ENCODE measurements at places on chromosomes 7 and 10. TPM values are rescaled to one million over a fixed set of nuclear protein-coding genes. Genes with fewer than 3 reads are reported as not detected.
A peak's percentile ranks its signal among the peaks of the same experiment; 100 is the strongest.

KCNMA1 gene
- total RNA-seq: not detected

CYP2C19 gene
- not detected for total RNA-seq

GRCh38 chr10:87585565-87586514 is 73.8 kb upstream of the PAPSS2 start:
- DNase-seq: peak; percentile 24

- no peak for DNase-seq
Measured at GRCh38 chr7:40822861-40823260, 688.1 kb downstream of the SUGCT start.

DNA sequence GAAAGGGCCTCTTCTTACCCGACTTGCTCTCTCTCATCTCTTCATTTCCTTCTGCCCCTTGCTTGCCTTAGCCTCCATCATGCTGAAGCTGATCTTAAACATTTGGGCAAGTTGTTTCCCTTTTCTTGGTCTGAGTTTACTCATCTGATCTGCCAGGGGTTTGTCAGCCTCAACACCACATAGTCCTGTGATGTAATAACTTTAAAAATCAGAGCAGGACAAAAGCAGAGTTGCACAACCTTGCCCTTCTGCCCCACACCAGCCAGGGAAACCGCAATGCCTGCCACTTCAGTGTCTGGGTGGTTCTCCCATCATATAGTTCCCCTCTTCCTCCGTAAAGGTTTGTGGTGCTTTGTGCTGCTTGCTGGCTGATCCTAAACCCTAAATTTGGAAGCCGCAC is 9.9 kb upstream of the LIPM start:
- DNase-seq: no peak

FKBP6 gene
- not detected for total RNA-seq

DNA sequence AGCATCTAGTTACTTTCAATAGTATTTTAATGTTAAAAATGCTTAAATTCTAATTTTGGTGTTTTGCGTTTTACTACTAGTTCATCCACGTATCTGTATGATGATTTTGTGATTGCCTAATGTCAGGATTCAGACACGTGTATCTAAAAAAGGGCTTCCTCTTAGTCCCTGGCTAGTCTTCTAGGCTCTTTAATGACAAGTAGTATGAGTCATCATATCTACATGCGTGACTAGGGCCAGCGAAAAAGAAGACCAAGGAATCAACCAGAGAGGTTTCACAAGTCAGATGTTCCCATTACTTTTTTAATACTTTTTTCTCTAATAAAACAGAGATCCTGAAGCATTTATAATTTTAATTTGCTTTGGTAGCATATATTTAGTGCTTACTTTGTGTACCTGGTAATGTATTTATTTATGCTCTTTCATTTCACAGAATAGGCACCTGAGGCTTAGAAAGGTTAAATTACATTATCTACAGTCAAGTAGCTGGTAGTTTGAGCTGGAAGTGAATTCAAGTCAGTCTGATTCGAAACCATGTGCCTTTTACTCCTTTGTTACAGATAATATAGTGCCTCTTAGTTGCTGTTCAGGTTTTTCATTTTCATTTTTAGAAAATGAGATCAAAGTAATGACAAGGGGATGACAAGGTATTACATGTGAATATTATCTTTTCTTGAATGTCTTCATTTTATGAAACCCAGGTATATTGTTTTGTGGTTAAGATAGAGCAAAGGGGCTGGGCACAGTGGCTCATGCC is 140.3 kb downstream of the FOXP2 start:
- peak; percentile 77 for DNase-seq

- DNase-seq: no peak
Measured at GRCh38 chr10:80451132-80451531, 3.0 kb upstream of the TSPAN14 start.

GRCh38 chr10:95440756-95441546 is 120.2 kb downstream of the SORBS1 start:
- no peak for DNase-seq

DNA sequence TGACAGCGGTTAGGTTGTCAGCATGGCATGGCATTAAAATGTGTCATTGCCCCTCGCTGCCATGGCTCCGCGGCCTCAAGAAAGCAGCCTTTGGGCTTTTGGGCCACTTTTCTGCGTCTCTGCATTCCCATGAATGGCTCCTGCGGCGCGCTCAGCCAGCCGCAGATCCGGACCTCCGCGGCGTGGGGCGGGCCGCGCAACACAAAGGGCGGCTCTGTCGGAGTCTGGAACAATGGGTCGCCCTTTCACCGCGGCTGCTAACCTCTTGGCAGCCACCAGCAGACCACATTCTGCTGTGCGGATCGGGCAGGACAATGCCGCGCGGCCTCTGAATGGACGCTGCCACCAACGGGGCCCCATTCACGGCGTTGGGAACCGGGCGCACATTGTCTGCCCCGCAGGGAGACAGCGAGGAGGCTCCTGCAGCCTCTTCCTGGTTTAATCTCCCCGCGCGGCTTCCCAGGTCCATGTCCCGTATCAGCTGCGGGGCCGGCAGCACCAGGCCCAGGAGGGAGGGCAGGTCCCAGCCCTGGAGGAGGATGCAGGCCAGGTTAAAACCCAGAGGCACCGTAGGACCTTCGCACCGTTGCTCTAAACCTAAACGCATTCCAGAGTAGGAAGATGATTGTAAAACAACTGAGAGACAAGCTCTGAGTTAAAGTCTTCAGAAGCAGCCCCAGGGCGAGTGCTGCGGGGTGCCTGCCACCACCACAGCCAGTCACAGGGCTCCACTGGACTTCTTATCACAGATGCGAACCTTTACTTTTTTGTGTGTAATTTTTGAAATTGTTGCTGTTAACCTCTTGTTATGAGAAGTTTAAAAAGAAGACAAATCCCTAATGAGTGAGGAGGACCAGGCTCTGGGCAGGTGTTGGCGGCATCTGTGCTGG is 71.6 kb downstream of the NKX6-2 start:
- DNase-seq: no peak

DNA sequence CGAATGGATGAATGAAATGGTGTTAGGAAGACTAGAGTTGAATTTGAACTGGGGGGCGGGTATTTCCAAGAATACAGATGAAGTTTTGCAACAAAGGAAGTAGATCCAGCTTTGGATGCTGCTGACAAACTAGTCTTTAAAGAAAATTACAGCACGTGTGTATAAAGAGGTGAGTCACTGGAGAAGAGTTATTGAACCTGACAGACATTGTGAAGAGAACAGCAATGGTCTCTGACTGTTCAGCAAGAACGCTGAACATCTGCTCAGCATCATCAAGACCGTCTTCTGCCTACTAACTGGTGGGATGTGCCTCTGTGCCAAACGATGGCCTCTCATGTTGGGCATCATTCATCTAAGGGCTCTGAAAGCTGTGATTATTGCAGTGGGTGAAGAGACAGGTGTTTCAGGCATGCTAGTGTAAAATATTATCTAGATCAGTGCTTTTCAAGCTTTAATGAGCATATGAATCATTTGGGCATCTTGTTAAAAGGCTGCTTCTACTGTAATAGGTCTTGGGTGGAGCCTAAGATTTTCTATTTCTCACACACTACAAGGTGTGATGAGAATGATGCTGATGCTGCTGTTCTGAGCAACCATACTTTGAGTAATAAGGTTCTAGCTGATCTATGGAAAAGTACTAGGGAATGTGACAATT is 291.3 kb downstream of the PTEN start:
- DNase-seq: no peak

- no peak for DNase-seq
Measured at GRCh38 chr10:25692761-25693160, 241.3 kb upstream of the MYO3A start.

DNA sequence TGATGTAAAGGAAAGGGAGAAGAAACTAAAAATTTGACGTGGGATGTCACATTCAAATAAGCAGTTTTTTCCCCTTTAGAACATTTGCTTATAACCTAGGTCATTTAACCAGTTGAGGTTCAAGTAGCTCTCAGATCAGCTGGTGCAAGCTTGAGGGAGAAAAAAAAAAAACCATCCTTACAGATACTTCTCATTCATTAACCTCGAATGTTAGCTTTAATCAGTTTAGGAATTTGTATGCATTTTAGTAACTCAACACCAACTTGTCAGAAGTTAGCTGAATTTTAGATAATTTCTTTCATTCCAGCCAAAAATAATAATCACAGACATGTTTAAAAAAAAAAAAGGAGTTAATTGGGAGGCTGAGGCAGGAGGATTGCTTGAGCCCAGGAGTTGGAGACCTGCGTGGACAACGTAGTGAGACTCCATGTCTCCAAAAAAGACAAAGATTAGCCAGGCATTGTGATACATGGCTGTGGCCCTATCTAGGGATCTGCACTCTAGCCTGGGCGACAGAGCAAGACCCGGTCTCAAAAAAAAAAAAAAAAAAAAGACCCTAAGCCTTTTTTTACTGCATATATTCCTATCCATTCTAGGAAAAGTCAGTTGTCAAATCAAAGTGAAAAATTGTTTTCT is 46.2 kb downstream of the BMPR1A start:
- no peak for DNase-seq

GRCh38 chr10:58260334-58260733 is 7.4 kb downstream of the IPMK start:
- no peak for DNase-seq

DNA sequence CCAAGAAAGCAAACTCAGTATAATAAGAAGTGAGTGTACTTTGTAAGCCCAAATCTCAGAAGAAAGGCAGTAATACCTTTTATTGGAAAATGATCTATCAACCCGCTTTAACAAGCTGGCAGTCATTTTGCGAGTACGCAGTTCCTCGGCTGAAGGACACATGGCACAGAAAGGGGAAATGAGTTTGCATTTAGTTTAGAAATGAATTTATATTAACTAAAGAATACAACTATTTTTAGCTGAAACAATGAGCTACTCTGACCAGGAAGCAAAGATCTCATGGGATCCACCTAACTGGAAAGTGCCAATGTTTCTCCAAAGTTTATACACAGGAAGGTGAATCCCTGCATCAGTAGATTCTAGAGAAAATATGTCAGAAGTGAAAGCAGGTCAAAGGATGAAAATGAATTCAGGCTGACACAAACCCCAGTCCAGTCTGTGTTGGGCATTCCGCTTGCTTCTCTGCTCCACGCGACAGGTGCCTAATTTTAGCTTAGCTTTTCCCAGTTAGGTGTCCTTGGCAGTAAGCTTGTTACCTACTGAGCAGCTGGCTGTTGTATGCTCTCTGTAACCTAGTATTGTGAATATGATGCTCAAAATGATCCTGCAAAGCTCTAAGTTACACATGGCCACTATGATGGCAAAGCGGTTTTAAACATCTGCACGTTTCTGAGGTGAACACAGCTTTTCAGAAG is 112.8 kb downstream of the LARP4B start:
- DNase-seq: no peak

HABP2 gene
- total RNA-seq: not detected

- DNase-seq: no peak
Measured at GRCh38 chr10:14254368-14254767, 76.4 kb downstream of the FRMD4A start.

DNA sequence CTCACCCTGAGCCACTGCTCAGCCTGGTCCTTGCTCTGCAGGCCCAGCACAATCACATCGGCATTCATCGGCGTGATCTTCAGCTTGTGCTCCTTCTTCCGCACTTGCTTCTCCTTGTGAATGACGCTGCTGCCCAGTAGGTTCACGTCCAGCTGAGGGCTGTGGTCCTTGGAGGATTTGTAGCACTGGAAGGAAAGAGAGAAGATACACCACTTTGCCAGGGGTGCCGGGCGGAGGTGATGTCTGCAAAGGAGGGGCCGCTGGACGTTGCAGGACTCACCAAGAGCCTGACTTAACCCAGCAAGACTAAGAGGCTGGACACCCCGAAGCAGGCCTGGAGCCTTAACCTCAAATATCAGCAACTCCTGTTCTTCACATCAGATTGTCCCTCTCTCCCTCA is 74.8 kb downstream of the VWA2 start:
- no peak for DNase-seq

DNA sequence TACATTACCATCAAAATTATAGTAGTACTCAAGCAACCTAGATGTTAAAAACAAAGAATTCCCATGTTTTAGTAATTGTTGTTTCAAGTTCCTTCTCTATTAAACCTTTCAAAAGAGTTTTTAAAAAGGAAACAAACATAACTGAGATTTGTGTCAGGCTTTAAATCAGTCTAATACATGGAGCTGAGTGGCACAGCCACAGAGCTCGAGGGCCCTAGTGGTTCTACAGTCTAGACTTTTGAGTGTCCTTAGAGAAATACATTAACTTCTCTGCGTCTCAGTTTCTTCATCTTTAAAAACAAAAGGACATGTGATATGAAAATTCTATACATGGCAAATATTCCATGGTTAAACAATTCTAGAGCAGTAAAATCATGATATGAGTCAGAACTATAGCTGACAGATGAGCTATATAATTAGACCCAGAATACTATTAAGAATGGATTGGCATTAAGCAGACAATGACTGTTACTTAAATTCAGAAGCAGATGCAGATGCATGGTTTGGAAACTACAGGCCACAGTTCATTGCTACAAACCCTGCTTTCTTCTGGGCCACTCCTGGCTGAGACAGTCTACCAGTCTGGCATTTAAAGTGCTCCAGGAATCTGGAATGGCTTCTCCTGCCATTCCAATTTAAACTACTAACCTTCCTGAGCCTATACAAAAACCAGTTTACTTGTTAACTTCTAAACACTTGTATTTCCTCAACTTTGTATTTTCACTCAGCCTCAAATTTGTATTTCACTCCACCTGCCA is 77.4 kb downstream of the EPC1 start:
- no peak for DNase-seq

- no peak for DNase-seq
Measured at GRCh38 chr7:47833211-47833610, 115.1 kb downstream of the PKD1L1 start.

AGMO gene
- total RNA-seq: 1.0 TPM

C10orf105 gene
- total RNA-seq: not detected

DNA sequence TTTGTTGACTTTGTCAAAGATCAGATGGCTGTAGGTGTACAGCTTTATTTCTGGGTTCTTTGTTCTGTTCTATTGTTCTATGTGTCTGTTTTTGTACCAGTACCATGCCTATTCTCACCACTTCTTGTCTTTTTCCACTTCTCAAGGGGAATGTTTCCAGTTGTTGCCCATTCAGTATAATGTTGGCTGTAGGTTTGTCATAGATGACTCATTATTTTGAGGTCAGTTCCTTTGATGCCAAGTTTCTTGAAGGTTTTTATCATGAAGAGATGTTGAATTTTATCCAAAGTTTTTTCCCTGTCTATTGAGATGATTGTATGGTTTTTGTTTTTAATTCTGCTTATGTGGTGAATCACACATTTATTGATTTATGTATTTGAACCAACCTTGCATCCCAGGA is 216.7 kb upstream of the RNF32 start:
- DNase-seq: no peak

- no peak for DNase-seq
Measured at GRCh38 chr10:102611514-102612087, 32.7 kb upstream of the TRIM8 start.

All from SK-MEL-5 (cell line).